Caki2 (cell line): ENCODE measurements at places on chromosomes 13 and 19. TPM values are rescaled to one million over a fixed set of nuclear protein-coding genes. Genes with fewer than 3 reads are reported as not detected.

- peak; percentile 25 for DNase-seq
Measured at GRCh38 chr19:28881616-28882015, 331.3 kb downstream of the UQCRFS1 start.

- DNase-seq = no peak
Measured at GRCh38 chr19:13012390-13012689, 17.1 kb downstream of the NFIX start.

DNA sequence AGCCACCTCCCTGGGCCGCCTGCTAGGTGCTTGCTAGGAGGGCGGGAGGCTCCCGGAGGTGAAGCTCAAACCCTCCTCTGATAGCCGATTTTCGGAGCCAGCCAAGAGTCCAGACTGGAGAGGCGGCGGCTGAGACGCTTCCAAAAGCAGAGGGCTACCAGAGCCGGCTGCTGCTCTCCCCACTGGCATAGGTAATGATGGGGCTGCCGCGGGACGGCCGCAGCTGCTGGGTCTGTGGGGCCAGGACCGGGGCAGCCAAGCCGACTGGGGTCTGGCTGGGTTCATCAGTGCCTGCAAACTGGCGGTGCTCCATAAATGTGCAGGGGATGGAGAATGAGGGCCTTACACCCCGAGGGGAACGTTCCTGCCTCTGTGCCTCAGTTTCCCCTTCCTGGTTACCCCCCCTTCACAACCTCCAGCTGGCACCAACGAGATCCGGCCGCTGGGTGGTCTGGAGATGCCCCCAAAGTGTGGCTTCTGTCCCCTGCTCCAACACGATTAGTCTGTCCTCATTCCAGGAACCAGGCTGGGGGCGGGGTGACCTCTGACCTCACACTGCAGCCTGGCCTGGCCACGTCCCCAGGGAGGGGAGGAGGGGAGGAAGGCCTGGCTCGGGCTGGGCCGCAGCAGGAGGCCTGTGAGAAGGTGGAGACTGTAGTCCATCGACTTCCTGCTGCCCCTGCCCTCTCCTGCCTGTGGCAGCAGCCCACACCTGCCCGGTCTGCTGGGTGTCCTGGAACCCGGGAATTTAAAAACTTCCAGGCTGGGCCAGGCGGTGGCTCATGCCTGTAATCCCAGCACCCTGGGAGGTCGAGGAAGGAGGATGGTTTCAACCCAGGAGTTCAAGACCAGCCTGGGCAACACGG lies 3.8 kb upstream of the WDR18 start:
- peak; percentile 39 for DNase-seq

GRCh38 chr13:26022538-26023292 lies 29.1 kb downstream of the SHISA2 start:
- peak; percentile 97 for DNase-seq

- DNase-seq = no peak
Measured at GRCh38 chr13:29496241-29496712, 99.2 kb downstream of the SLC7A1 start.

DNA sequence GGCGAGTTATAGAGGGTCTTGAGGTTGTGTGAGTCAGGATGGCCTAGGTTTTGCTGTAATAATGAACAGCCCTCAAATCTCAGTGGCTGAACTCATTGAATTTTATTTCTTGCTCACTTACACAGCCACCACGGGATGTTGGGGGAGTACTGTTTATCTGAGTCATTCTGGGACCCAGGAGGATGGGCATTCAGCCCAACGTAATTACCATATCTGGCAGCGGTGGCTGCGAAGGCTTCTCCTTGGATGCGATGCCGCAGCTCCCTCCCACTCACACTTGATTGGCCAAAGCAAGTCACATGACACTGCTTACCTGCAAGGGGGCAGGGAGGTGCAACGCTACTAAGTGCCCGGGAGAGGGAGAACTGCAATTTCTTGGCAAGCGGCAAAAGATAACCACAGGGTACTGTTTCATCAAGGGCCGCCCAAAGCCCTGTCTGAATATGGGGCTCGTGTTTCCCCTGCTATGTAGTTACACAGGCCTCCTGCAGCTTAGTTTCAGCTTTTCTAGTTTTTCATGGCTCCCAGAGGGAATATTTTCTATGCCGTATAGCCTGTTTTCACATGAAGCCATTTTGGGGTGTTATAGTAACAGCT lies 19.9 kb downstream of the ZSWIM9 start:
- peak; percentile 46 for DNase-seq

DNA sequence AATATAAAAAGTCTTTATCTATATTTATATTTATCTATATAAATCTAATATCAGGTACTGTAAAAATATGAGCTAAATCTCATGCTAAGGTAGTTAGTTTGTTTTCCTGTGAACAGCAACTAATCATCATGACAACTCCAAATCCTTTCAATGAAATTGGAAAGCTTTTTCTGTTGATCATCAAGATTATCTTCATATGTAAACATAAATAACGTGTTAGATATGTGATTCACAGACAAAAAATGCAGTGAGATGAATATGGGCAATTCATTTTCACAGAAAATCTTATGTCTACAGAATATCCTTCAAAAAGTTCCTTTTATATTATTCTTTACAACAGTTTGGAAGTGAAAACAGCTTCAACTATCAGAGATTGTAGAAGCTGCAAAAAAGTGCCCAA lies 41.7 kb upstream of the EEF1AKMT1 start:
- DNase-seq = no peak

DNA sequence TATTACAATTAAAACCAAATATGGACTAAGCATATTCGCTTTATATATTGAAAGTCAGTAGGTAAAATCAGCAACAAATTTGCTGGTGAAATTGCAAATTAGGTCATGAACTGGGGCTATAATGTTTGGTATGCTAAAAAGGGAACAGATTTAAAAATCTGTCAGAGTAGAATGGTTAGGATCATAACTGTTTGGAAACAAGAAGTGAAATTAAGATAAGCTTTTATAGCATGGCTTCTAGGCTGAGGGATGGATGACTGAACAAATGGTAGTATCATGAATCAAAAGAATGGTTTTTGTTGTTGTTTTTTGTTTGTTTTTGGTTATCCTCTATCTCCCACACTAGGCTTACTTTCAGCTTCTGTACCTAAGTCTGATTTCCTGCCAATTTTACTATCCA lies 1090.4 kb downstream of the PCDH9 start:
- no peak for DNase-seq

DNA sequence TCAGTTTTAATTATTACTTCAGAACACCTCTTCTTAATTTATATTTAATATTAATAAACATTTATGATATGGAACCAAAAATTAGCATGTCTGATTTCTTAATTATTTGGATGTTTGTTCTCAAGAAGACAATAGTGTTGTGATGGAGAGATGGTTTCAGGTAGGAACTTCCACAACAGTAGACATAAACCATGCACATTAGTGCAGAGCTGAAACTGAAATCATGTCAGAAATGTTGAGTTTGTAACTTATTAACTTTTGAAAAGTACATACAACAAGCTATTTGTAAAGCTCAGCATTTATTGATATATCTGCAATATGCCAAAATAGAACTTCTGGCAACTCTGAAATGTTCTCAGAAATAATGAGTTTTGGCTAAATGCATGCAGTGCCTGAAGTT lies 11.8 kb upstream of the EDNRB start:
- no peak for DNase-seq

DNA sequence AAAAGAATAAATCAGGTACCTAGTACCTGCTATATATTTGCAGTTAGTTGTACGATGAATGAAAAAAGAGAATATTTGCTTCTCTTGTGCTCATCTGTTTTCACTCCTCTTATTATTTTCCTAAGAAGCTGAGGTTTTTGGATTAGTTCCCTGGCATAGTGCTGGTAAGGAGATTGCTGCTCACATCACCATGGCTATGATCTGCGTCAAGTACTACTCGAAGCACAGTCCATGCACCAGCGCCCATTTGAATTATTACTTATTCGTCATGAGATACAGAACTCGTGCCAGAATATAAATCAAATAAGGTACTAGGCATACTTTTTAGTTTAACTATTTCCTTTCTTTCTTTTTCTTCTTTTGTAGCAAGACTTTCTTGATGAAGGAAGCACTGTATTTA lies 7.1 kb downstream of the SERTM1 start:
- peak; percentile 11 for DNase-seq

DNA sequence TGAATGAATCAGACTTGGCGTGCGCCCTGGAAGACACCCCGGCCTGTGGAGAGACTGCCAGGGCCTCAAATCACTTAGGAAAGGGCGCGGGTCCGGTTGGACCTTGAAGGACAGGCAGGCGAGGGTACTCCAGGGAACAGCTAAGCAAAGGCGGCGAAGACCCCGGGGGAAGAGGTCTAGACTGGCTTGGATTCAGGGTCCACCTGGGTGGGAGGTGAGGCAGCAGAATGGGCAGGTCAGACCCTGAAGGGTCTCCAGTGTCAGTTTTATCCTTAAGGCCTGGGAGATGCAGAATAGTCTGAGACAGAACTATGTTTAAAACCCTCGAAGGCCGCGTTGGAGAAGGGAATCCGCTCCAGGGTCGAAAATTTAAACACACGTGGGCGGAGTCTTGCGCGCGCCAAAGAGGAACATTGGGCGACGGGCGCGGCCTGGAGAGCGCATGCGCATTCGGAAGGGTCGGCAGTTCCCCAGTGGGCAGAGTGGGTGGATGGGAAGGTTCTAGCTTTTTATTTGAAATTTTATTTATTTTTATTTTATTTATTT lies 567 bp upstream of the SMG9 start:
- peak; percentile 74 for DNase-seq

DNA sequence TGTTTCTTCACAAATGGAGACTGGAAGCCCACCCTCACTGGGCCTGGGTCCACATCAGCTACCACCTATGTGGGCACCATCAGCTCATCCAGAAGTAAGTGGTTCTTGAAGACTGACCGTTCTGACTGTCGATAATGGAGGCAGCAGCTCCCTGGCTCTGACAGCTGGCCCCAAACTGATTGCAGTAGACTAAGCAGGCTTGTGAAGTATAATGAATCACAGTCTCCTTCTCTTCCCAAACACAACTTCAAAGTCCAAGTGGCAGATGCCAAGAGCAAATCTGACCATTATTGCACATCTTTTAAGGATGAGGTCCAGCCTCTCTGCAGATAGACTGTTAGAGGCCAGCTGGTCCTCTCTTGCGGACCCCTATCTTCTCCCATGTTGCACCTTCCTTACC lies 574.4 kb upstream of the KLF12 start:
- DNase-seq = no peak

DNA sequence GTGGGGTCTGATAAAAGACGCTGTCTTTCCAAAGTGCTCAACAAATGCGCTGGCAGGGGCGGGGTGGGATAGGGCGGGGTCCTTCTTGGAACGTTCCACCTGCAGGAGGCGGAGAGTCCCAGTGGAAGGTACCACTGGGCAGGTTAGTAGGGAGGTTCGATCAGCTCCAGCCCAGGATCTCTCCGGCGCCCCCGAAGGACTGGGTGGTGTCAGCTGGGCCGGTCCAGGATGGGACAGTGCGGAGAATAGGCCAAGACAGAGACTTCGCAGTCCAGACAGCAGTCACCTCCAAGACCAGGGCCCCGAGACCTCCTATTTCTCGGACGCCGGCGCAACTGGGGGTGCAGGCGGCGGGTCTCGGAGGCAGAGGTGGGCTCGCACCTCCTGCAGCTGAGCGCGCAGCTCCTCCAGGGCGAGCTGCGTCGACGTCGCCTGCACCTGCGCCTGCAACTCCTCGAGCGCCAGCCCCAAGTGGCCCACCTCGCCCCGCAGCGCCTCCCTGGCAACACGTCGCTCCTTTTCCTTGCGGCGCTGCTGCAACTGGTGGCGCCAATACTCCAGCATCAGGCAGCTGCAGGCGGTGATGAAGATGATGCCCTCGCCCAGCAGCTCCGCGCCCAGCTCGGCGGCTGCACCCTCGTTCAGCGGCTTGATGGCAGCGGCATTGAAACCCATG lies 21.6 kb downstream of the VASP start:
- no peak for DNase-seq

GRCh38 chr19:6101991-6102390 lies 8.3 kb downstream of the RFX2 start:
- no peak for DNase-seq

GRCh38 chr13:46288570-46289259 lies 77.0 kb downstream of the LRRC63 start:
- DNase-seq = peak; percentile 4

DNA sequence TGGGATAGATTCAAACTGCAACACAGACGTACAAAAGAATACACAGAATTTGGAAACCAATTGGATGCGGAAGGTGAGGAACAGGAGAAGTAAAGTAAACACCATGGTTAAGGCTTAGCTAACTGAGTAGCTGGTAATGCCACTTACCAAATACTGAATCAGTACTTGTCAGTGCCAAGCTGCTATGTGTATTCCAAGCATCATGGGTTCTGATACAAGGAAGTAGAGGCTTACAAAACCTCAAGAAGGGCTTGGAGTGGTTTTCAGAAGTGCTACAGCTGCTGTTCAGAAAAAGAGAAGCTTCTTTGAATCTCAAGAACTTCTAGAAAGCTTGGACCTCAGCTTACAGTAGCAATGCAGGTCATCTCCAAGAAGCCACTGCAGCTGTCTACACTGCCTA lies 35.9 kb upstream of the DCT start:
- DNase-seq = no peak

DNA sequence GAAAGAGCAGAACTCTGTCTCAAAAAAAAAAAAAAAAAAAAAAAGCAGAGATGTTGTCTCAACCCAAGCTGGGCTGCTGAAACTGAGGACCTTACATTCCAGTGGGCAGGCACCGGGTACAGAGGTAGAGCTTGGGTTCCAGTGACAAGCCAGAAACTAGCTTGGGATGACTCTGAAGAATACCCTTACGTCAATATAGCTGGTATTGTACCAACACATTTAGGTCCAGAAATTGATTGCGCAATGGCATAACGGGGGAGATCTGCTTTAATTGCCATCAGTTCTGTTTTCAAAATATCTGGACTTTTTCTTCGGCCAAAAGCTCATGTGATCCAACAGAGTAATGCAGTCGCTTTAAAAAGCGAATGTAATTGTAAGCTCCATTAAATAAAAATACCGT lies 103.1 kb upstream of the UBL3 start:
- DNase-seq = no peak

GRCh38 chr13:30504081-30504480 lies 38.3 kb upstream of the HMGB1 start:
- DNase-seq = no peak

DNA sequence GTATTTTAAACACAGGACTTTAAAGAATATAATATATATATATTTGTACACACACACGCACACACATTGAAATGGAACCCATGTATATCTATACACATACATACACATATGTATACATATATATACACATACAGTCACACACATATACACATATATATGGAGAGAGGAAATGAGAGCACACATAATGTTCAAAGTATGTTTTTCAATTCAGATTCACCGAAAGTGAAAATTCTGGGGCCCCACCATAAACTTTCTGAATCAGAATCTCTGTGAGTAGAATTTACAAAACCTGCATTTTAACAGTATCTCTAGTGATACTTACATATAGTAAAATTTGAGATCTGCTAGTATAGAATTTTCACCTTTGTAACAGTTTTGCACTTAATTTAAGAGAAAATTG lies 60.4 kb upstream of the OBI1 start:
- no peak for DNase-seq

SERPINE3 gene
- total RNA-seq = not detected in 2 replicates

ZNF813 gene
- total RNA-seq = not detected in 2 replicates

ITGBL1 gene
- not detected in 2 replicates for total RNA-seq

TYROBP gene
- not detected in 2 replicates for total RNA-seq

ZNF681 gene
- total RNA-seq = 1.3 and 1.9 TPM in 2 replicates

C19orf38 gene
- 1.1 and 3.3 TPM in 2 replicates for total RNA-seq
